ENCODE measurements at places on chromosomes 11 and 22.
A peak's percentile ranks its signal among the peaks of the same experiment; 100 is the strongest.

DNA sequence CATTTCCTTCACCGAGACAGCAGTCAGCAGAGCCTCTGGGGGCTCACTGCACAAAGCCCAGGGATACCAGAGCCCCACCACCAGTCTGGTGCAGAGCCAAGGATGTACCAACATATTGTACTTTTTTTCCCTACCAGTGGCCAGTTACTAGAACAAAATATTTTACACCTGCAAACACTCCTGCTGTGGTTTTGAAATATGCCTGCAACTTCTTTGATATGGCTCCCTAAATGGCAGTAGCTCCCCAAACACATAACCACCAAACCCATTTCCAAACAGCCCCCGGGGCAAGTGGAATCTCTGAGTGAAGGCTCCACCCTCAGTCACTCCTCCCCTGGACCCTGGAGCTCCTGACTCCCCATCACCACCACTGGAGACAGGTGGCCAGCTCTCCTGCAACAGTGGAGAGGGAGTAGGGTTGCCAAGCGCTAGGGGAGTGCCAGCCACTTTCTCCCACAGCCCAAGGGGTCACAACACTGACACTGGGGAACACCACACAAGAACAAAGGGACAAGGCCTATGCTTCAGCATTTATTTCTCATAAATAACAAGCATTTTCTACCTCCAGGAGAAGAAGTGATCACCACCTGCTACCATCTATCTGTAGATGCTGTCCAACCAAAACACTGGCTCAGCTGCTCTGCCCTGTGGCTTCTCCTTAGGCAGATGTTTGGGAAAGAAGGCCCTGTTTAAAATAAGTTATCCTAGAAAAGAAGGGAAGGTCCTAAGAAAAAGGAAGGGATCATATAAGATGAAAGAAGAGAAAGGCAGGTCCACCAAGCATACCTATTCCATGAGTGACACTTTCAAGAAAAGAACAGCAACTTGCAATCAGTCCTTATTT is 15.1 kb downstream of the DGCR2 start:
- DNase-seq, result no peak

DNA sequence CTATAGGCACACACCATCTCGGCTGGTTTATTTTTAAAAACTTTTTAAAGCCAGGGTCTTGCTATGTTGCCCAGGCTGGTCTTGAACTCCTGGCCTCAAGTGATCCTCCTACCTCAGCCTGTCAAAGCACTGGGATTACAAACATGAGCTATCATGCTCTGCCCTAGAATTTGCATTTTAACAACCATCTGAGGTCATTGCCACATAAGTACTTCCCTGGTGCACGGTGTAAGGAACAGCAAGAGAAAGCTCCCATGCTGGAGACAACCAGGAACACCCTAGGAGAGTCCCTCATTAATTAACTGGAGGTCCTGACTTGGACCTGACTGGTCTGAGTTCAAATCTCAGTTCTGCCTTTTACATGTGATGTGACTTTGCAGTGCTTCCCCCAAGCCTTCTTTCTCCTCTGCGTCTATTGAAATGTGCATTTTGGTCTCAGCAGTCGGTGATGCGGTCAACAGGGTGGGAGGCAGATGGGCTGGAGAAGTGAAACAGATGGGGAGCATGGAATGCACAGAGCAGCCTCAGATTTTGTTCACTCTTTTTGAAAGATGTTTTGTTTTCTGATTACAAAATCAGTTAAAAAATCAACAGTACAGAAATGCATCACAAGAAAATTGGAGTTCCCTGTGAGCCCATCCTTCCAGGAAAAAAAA is 146.5 kb downstream of the MYO18B start:
- DNase-seq, result no peak

- no peak for DNase-seq
Measured at GRCh38 chr11:128901653-128902514, 10.7 kb downstream of the KCNJ5 start.

- DNase-seq, result no peak
Measured at GRCh38 chr11:58629857-58630256, 7.4 kb downstream of the CNTF start.

DNA sequence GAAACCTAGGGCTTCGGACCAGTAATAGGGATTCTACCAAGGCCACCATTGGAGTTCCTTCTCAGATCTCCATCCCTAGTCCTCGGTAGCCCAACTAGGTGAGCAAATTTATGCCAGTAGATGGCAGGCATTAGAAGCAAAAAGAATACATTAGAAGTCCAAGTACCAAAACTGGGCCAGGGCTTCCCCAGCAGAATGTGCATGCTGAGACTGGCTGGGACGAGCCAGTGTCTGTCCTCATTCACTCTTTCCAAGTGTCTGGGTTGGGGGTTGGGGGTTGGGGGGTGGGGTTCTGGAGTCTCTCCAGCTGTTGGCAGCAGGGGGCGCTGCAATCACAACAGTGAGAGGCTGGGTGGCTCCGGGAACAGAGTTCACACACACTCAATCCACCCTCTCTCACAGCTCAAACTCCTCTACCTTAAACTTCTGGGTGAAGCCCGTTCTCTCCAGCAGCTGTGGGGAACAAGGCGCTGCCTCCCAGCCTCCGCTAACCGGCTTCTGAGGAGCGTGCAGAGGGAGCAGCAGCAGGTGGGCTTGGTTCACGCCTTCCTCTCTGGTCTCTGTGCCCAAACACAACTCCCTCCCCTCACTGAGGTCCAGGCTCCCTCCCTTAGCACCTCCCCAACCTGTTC is 57.5 kb downstream of the BTG4 start:
- peak; percentile 31 for DNase-seq

DNA sequence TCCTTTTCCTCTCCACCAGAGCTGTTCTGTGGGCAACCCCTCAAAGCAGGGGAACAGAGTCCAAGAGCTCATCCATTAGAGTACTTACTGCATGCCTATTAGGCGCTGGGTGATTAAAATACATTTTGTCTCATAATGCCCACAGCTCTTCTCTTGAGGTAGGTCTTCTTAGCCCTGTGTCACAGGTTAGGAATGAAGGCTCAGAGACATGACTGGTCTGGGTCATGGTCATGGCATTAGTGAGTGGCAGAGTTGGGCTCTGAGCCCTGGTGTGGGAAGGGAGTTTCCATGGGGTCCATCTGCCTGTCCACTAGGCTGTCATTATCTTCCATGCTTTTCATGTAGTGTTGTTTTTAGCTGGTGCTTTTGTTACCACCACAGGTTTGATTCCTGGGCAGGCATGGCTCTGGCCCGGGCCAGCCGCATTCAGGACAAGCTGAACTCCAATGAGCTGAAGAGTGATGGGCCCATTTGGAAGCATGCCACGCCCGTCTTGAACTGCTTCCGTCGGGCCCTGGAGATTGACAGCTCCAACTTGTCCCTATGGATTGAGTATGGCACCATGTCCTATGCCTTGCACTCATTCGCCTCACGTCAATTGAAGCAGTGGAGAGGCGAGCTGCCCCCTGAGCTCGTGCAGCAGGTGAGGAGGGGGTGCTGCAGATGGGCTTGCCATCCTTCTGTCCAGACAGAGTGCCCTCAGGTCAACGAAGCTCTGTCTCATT is 76.1 kb downstream of the CABIN1 start:
- no peak for DNase-seq

DNA sequence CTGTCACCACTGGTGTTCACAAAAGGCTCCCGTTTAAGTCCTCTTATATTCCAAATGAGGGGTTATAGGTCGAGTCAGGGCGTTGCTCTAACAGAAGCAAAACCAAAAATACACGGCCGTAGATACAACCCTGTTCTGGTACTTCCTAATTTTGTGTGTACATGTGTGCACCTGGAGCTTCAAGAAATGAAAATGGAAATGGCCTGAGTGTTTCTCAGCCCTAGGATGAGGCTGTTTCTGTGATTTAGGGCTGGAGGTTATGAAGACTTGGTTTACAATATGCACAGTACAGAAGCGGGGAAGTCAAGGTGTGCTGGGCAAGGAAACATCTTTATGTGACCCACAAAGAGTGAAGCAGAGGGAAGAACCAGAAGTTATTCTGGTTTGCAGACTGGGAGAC is 110.4 kb upstream of the OR4B1 start:
- no peak for DNase-seq

GRCh38 chr11:114183044-114183511 is 113.1 kb upstream of the NNMT start:
- peak; percentile 10 for DNase-seq

DNA sequence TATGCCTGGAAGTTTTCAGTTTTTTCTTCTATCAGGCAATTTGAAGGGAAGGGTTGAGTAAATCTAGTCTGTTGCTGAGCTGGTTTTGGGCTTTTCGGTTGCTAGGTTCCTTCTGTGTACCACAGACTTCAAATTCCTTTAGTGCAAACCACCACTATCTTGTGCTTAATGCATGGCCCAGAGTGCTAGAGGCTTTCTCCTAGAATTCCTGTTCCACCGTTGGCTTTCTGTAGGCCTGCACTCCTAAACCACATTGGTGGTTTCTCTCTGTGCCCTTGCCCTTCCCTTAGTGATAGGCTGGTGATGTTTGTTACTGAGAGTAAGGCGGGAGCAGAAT is 47.1 kb upstream of the CTSC start:
- no peak for DNase-seq

DNA sequence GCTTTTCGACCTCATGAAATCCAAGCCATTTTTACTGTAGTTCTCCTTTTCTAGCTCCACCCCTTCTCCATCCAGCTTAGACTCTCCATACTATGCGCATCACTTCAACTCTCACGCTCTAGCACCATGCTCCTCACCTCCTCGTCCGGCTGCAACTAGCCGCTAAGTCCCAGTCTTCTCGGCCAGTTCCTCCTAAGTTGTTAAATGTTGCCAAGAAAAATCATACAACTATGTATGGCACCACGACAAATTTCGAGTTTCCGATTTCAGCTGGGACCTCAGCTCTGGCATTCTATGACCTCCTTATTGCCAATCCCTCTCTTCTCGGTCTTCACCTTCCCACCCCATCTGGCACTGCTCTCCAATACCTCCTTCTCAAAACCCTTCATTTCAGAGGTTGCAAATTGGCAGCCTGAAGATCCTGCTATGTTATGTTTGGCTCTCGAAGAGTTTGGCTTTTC is 1.0 kb downstream of the ZNF70 start:
- DNase-seq, result no peak

DNA sequence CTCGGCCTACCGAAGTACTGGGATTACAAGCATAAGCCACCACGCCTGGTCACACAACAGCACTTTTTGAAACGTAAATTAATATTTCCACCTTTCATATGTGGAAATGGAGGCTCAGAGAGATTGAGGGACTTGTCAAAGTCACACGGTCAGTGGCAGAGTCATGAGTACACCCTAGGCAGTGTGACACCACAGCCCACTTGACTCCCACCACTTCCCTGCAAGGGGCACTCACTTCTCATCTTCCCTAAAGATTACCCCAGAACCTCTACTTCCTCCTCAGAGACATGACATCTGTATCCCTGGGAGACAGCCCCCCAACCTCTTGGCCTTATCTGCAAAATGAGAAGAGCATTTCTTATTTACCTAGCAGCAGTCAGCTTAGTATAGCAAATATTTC is 16.5 kb upstream of the MYOD1 start:
- no peak for DNase-seq

DNA sequence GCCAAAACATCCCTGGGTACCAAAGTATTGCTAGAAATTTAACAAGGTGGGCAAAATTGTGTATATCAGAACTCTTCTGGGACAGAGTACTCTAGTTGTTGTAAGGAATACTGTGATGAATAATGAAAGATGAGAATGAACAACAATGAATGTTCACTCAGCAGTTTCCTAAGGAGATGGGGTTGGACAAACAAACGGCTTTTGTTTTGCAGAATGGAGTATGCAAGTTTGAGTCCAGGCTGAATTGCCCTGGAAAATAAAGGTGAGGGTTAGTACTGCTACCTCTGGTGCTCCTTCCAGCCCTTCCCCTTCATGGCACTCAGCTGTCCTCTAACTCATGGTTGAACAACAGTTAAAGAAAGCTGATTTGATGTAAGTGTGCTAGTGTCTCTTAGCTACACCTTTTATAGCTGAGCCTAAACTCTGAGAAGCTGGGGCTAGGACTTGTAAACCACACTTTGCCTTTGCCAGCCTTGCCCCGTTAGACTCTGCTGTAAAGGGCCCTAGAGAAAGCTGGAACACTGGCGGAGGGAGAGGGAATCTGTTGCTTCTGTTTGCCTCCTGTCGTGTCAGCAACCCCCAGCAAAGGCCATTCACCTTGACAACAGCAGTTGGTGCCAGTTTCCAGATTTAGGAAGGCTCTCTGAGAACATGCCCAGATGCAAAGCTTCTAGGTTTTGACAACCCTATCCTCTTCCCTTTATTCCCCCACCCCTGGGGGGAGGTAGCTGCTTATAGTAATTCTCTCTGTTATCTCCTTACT is 41.2 kb upstream of the POLD3 start:
- DNase-seq, result no peak

DNA sequence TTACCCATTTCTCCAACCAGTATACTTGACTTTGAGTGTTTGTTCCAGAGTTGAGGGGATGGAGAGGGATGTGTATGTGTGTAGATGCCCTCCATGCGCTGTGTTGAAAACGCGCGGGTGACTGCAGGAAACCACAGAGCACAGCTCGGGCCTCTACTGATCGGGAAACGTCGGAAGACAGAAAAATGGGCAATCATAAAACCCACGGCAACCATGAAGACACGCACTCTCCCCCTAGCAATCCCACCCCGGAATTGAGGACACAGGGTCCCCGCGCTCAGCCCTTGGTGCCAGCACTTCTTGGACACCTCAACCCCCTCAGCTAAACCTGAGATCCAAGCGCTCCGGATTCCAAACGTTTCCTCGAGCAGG is 251 bp upstream of the UQCC3 start:
- DNase-seq, result no peak

- no peak for DNase-seq
Measured at GRCh38 chr11:133520707-133521106, 11.6 kb downstream of the OPCML start.

GRCh38 chr11:125236072-125236825 is 71.7 kb downstream of the PKNOX2 start:
- no peak for DNase-seq

GRCh38 chr11:8807544-8808225 is 103.3 kb upstream of the AKIP1 start:
- DNase-seq, result no peak

- DNase-seq, result no peak
Measured at GRCh38 chr22:31952094-31952401, 7.7 kb downstream of the YWHAH start.

DNA sequence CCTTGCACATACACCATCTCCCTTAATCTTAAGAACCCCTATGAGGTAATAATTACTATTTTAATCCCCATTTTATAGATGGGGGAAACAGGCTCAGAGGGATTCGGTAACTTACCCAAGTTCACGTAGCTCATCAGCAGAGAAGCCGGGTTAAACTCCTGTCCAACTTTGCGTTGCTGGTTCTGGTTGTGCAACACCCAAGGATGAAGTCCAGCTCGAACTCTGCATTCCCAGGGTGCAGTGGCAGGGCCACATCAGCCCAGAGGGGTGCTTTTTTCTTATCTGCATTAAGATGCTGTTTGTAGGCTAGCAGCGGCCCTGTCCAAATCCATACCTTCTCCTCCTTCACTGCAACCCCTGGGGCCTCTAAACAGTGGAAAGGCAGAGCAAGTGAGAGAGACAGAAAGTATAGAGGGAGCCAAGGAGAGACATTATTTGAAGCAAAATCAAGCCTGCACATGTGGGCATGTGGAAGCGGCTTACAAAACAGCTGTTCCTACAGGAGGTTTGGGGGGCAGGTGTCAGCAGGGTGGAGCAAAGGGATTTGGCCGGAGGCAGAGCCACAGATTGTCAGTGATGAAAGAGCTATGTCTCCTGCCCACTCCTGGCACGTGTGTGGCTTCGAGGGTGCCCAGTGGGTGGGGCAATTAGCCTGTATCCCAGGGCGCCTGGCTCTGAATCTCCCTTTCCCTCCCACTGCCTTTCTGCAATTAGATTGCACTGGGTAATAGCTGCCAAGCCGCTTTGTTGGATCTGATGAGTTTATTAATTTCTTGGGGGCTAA is 129.5 kb upstream of the TBCEL start:
- DNase-seq, result no peak

GRCh38 chr22:23113067-23113846 is 28.5 kb downstream of the RSPH14 start:
- DNase-seq, result no peak

Measured in effector CD8-positive, alpha-beta T cell (primary cell).